ENCODE measurements at places on chromosomes 2 and 18. TPM values are rescaled to one million over a fixed set of nuclear protein-coding genes. Genes with fewer than 3 reads are reported as not detected.

- no peak for DNase-seq
These were observed 205.5 kb upstream of the FOSL2 start for GRCh38 chr2:28187186-28187585.

GRCh38 chr2:85409845-85410583, at the start of gene CAPG:
TSS of gene CAPG (minus strand) at chr2:85410366. CDS start at chr2:85402145, 8,221 bp downstream.
- DNase-seq, result no peak

GRCh38 chr2:128057334-128057733, 29.5 kb upstream of the SAP130 start:
- DNase-seq, result no peak

DNA sequence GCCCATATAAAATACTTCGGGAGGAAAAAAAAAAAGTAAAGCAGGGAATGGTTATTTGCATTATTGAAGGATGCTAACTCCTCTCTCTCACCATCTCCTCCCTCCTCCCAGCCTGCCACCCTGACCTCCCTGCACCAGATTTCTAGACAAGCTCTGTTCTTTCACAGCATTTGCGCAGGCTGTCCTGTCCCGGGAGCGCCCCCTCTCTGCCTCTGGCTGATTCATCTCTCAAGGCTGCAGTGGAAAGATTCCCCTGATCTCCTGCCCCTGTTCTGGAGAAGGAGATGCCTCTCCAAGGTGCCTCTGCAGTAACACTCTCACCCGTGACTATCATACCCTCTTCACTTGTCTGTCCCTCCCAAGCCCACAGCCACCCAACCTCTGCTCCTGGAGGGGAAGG, 38.5 kb downstream of the COL4A4 start:
- no peak for DNase-seq

GRCh38 chr18:63368611-63369010, 1.6 kb upstream of the KDSR start:
- no peak for DNase-seq

Gene TEX44
- polyA plus RNA-seq, result not detected

Gene CDKL4
- polyA plus RNA-seq, result 0.56 TPM

Gene SCN9A
- polyA plus RNA-seq, result 1.2 TPM

Gene PLGLB2
- polyA plus RNA-seq, result 4.5 TPM

Data from renal pelvis (tissue), 12 donors.